Gastrocnemius medialis (tissue), 4 donors: ENCODE measurements at places on chromosomes 1 and 21. TPM values are rescaled to one million over a fixed set of nuclear protein-coding genes. Genes with fewer than 3 reads are reported as not detected.

DNA sequence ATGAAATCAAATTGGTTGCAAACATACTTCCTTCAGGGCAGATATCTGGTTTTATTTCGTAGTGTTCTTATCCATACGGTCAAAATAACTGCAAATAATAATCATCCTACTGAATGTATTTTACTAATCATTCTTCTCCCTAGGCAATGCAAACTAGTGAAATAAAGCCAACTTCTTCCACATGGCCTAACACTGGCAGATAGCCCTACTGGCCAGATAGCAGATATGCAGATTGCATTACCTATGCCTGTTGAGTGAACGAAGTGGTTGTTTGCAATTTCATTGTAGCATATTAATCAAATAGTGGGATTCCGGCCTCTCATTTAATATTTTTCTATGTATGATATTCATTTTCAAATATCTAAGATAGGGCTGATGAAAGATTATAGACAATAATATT, 116.2 kb downstream of the CENPF start:
- DNase-seq = no peak

DNA sequence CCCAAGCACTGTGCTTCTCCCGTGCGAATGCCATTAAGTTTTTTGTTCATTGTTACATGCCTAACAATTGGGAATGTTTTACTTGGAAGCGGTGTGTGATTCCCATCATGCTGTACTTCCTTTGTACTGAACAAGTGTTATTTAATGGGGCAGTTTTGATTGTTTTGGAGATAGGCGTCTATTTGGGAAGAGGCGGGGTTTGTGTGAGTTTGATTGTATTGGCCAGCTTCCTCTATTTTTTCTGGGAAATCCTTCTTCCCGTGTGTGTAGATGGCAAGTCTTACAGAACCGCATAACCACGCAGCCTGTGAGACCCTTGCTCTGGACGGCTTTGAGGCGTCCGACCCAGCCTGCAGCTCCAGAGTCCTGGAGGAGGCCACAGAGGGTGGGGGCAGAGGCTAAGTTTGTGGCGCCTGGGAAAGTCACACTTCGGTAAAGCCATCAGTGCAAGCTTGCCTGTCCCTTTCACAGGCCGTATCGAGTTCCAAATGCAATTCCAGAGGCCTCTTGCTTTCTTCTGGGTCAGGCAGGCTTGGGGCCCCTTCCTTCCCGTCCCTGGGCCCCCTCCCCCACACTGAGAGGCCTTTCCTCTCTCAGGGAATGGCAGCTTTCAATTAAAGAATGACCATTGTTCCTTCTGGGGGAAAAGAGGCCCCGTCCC, 210.3 kb downstream of the TOMM20 start:
- no peak for DNase-seq

DNA sequence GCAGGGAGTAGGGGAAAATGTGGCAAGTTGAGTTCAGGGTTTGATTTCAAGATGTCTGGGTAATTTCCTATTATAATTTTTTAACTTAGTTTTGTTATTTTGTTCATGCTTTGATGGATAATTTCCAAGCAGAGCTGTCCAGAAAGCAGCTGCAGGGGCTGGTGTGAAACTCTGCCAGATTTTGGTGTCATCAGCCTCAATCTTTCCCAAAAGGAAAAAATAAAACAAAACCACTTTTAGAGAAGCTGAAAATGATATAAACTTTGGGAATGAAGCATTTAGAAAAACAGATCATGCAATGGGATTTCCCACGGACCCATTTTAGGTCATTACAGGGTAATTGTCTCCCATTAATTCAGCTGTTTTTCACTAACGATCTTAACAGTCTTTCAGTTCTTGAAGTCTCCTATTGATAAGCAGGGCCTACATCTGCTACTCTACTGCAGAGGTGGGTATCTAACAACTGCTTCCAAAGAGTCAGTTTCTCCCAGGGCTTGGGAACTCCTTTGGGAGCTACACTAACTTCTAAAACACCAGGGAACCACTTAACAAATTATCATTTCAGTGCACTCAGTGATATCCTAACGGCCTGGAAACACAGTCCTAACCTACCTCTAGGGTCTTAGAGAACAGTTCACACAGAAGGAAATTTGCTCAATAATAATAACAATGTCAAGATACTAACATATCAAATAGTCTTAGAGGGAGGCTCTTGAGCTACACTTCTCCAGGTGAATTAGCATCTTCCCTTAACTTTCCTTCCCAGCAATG, 12.3 kb downstream of the ZNF436 start:
- DNase-seq = no peak

SLAMF6 gene
- total RNA-seq = not detected

OR2T33 gene
- not detected for total RNA-seq

LCE1E gene
- not detected for total RNA-seq
